T1000 (cell line): ENCODE measurements at places on chromosomes 16 and 17.

GRCh38 chr17:70655176-70655958, 486.0 kb downstream of the KCNJ2 start:
- no peak for DNase-seq

GRCh38 chr16:86215233-86215978, 294.9 kb upstream of the FOXF1 start:
- no peak for DNase-seq

- DNase-seq: peak; percentile 56
These were observed 24.7 kb upstream of the KLHDC4 start for GRCh38 chr16:87790292-87791100.

DNA sequence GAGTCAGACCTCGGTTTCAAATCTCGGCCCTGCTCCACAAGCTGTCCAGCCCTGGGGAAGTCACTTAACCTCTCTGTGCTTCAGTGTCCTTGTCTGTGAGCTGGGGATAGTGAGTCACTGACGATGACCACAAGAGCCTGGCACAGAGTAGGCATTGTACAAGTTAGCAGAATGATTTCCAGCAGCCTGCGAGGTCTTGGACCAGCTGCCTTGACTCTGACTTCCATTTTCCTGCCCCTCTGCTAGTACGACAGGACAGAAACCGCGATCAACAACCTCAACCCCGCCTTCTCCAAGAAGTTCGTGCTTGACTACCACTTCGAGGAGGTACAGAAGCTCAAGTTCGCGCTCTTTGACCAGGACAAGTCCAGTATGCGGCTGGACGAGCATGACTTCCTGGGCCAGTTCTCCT, 20.7 kb downstream of the CPNE2 start:
- DNase-seq: no peak

DNA sequence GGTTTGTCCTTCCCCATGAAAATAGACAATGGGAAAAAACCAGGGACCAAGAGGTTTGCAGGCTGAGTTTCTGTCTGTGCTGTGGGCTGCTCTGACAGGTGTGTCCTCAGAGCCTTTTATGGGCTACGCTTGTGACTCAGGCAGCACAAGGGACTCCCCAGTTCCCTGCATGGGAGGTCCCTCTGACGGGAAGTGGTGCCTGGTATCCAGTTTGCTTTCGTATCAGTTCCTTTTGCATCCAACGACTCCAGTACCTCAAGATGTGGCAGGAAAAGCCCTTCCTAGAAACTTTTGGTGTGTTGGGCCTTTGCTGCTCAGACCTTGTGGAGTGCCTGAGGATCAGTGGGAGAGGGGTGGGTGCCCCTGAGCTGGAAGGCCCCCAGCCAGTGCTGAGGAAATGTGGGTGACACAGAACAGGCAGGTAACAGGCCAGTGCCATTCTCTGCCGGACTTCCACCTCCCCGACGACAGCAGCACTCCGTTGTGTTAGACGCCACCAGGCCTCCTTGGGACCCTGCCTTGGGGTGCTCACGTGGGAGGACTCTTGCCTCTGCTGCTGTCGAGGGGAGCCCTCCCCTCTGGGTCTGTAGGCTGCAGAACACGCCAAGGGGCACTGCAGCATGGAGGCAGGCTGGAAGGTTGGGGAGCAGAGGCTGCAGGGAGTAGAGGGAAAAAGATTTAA, 38.4 kb upstream of the IRF8 start:
- DNase-seq: no peak

DNA sequence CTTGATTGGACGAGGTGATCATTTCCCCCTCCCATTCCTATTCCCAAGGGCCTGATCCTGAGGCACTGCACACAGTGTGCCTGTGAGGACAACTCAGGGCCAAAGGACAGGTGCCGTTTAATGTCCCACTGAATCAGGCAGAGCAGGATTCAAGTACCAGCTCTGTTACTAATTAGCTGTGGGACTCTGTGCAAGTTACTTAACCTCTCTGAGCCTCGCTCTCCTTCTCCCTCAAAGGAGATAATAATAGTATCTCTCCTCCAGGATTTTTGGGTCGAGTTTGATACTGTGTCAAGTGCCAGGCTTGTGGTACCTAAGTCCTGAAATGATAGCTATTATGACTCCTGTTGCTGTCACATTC, 86.8 kb upstream of the NKD1 start:
- DNase-seq: no peak

DNA sequence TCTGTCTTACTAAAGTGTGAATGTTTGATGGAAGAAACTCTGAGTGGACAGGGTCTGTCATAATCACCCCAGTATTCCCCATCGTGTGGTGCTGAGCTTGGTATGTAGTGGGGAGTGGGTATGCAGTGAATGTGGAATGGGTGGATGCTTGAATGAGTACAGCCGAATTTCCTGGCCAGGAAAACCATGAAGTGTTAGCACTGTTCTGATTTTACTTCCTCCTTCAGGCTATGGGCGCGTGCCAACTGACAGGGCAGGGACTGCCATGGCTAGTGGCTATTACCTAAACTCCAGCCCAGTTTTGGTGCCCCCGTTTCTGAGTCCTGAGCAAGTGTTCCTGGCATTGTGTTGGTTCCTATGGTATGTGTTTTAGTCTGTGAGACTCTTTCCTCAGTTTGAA, 48.6 kb downstream of the PRKCA start:
- DNase-seq: no peak

- peak; percentile 18 for DNase-seq
These were observed at the start of gene TMEM220 for GRCh38 chr17:10729334-10730193. Gene TMEM220 (minus strand): TSS chr17:10730023. CDS start chr17:10729851, 172 bp downstream.

- DNase-seq: no peak
These were observed 290.1 kb downstream of the C16orf95 start for GRCh38 chr16:87027056-87027616.

- DNase-seq: no peak
These were observed 30.7 kb downstream of the CD300LF start for GRCh38 chr17:74682028-74682427.

- no peak for DNase-seq
These were observed 166.9 kb downstream of the FTO start for GRCh38 chr16:53870831-53871230.

GRCh38 chr17:8158267-8159031, 4.3 kb downstream of the VAMP2 start:
- peak; percentile 81 for DNase-seq

DNA sequence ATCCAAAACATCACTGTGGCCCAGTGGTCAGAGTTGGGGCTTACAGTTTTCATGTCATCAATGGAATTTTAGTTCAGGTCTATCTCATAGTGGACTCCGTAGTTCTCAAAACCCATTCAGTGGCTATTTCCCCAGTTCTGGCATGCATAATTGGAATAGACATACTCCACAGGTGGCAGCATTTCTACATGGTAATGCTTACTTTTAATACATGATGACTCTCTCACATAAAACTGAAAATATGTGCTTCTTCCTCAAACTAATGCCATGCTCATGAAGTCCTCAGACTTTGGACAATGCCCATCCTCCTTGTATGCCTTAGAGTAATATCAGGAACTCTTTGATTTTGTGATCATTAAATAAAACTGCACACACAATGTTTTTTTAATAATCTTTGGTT, 857.4 kb upstream of the GOT2 start:
- DNase-seq: no peak

GRCh38 chr17:82865274-82865673, 25.5 kb upstream of the ZNF750 start:
- DNase-seq: no peak

GRCh38 chr17:15278380-15278779, 13.3 kb upstream of the PMP22 start:
- DNase-seq: no peak

GRCh38 chr17:58666858-58667267, 25.0 kb downstream of the TEX14 start:
- no peak for DNase-seq

DNA sequence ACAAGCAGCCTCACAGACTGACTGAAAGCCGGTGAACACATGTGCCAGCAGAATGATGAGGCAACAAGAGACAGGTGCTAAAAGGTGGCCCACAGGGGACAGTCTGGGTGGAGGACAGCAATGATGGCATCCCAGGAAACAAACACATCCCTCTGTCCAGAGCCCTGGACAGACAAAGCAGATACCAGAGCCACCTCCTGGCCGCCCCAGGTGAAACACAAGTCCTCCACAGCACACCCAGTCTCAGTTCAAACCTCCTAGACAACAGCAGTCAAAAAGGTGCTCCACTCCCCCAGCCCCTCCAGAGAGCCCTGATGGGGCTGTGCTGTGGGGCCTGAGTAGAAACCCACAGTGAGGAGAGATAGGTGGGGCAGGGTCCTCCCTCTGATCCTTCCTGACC, 20.3 kb upstream of the CDH5 start:
- no peak for DNase-seq

DNA sequence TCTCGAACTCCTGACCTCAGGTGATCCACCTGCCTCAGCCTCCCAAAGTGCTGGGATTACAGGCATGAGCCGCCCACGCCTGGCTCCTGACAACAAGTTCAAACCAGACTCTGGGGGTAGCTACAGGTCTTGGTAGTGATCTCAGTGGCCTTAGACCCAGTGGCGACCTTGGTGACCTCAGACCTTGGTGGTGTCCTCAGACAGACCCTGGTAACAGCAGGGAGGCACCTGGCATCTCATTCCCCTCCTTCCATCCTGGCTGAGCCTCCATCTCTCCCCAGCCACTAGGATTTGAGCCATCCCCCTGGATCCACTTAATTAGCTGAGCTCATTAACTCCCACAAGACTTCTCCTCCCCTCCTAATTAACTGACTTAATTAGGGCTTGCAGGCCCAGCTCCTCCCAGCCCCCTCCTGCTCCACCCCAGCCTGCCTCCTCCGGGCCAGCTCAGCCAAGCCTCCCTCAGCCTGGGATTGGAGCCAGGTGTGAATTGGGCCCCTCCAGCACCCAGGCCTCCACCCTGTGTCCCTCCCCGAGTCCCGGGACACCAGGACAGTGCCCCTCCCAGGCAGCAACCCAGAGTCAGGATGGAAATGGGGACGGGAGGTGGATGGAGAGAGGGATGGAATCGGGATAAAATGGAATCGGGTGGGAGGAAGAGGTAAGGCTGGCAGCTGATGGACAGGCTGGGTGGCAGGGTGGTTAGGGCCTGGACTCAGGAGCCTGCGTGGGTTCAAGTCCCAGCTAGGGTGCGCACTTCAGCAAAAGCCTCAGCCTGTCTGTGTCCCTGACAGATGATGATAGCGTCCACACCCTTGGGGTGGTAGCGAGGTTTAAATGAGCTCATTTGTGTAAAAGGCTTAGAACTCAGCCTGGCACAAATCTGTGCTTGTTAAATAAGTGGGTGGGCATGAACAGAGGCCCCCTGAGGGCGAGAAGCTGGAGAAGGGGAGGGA, 11.2 kb upstream of the SBK1 start:
- no peak for DNase-seq

DNA sequence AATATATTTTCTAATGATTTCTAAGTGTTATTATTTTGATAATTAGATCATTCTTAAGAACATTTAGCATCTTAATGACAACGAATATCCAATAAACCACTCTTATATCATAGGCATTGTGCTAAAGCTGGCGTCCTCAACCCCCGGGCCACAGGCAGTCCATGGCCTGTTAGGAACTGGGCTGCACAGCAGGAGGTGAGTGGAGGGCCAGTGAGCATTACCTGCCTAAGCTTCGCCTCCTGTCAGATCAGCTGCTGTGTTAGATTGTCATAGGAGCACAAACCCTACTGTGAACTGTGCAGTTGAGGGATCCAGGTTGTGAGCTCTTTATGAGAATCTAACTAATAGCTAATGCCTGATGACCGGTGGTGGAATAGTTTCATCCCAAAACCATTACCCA, 3.7 kb downstream of the DUXB start:
- no peak for DNase-seq

GRCh38 chr16:12927591-12927990, 26.2 kb downstream of the SHISA9 start:
- no peak for DNase-seq

- DNase-seq: no peak
These were observed 151.3 kb downstream of the CYB561 start for GRCh38 chr17:63294776-63295175.

DNA sequence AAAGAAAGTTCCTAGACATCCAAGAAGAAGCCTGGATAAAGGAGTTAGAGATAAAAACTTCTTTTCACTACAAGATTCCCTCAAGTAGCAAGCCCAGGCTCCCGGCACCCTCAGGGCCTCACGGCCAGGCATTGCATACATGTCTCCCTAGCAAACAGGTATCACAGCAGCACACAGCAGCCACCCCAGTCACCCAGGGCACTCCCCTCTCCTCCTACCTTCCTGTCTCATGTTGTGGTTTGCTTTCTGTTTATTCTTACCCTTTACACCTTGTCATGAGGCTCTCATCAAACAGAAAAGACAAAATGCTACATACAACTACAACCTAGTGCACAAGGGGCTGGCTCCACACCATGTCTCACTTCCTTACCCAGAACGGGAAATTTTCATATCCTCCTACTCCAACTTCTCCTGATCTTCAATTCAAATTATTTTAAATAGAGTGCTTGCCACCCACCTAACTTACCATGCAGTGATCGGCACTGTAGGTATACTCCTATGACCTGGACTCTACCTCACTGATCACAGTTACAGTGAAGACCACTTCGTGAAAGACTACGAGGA, 42.7 kb downstream of the XPO6 start:
- DNase-seq: no peak

DNA sequence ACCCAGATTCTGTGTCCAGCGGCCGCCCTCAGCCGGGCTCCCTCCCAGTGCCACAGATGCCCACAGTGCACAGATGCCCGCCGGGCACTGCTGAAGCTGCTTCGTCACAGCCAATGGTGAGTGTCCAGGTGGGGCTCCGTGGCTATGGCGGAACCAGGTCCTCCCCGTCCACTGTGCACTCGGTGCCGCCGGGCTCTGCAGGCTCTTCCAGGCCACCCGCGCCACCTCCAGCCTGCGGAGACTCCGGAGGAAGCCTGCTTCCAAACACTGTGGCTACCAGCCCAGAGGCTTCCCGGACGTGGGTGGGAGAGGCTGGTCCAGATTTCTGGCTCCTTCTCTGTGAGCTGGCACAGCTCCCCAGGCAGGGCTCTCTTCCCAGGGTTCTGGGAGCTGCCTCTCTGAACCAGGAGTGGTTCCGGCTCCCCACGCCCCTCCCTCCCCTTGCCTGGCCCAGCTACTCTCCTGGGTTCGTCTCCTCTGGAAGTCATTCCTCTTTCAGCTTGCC, 2.8 kb upstream of the PYCR1 start:
- no peak for DNase-seq

GRCh38 chr16:11402745-11403533, 57.7 kb downstream of the RMI2 start:
- no peak for DNase-seq

- no peak for DNase-seq
These were observed 29.4 kb downstream of the RPH3AL start for GRCh38 chr17:323181-323580.

- DNase-seq: peak; percentile 65
These were observed 13.5 kb downstream of the SPHK1 start for GRCh38 chr17:76397687-76398522.

- DNase-seq: no peak
These were observed 198.8 kb upstream of the CACNG5 start for GRCh38 chr17:66636111-66636510.

- DNase-seq: no peak
These were observed 127.5 kb upstream of the PSMD7 start for GRCh38 chr16:74169066-74169465.
